Fibroblast of lung (primary cell): ENCODE measurements at places on chromosomes 3 and 15. TPM values are rescaled to one million over a fixed set of nuclear protein-coding genes. Genes with fewer than 3 reads are reported as not detected.

RHCG gene
- under 0.01 TPM in 1 of 2 replicates, not detected in the other for total RNA-seq

CCDC9B gene
- 14.4 and 38.0 TPM in 2 replicates for total RNA-seq

AADAC gene
- total RNA-seq = 0.17 and 0.77 TPM in 2 replicates

GP5 gene
- under 0.01 and 0.17 TPM in 2 replicates for total RNA-seq

DTWD1 gene
- total RNA-seq = 68.8 and 156 TPM in 2 replicates

DCBLD2 gene
- total RNA-seq = 69.9 and 98.1 TPM in 2 replicates

SLITRK3 gene
- under 0.01 TPM in 1 of 2 replicates, not detected in the other for total RNA-seq
